ENCODE measurements at places on chromosomes 5 and 9.

- no peak for DNase-seq
Measured at GRCh38 chr5:156836846-156837245, 13.2 kb upstream of the PPP1R2B start.

DNA sequence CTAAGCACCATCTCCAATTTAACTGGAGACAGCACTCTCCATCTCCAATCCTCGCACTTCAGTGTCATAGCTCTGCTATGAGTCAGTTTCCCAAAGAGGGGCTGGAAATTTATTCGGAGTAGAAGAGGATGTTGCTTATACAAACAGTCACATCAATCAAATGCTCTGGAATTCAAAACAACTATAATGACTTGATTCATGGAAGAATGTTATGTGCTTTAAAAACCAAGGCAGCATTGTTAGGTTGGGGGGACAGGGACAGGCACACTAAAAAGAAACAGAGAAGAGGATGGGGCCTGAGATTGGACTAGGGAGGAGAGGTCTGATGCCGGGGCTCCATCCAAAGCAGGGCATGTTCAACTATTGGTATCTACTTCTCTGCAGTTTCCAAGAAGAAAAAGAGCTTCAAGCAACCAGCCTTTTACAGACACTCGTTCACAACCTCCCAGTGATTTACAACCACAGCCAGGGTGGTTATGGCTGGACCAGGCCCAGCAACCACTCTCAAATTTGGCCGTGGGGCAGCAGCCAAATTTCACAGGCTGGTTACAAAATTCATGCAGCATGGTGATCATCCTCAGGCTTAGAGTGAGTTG lies 117.5 kb upstream of the ZNF366 start:
- no peak for DNase-seq

DNA sequence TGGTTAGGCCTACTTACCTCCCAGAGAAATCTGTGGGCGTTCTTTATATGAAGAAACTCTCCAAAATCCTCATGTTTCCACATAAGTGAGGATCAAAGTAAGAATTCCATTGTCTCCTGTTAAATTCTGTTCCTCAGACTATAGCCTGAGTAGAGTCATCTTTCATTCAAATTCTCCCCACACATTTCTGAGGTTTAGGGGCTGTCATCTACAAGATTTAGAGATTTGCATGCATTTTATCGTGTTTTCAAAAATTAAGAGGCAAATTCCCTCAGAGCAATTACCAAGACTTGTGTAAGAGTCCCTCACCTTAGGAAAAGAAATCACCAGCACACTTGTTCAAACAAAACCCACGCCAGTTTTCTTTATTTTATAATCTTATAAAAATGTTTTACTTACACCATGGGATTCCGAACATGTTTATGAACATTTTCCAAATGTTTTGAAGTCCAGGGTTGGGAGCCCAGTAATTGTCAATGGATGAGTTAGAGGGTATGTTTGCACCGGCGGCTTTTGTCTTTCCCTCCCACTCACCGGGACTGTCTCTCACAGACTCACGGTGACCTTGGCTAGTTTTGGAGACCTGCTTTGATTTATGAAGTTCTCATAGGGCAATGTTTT lies 367.6 kb downstream of the ENC1 start:
- DNase-seq = no peak

DNA sequence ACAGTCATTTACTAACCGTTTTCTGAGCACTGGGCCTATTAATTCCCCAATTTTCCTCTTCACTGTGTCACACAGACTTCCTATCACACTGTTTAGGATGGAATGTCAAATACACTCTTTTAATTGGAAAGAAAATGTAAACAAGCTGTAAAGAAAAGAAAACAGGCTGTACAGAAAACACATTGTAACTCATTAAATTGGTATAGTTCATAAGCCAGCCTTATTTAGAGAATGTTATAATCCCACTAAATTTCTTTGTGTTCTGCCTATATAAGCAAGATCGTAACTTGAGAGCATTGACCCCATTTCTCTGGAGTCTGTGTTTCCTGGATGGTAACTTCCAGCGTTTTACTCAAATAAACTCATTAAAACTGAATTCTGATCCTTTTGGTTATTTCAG lies 46.5 kb downstream of the TARS1 start:
- DNase-seq = no peak

GRCh38 chr5:75351139-75351926 lies 14.3 kb downstream of the HMGCR start:
- no peak for DNase-seq

DNA sequence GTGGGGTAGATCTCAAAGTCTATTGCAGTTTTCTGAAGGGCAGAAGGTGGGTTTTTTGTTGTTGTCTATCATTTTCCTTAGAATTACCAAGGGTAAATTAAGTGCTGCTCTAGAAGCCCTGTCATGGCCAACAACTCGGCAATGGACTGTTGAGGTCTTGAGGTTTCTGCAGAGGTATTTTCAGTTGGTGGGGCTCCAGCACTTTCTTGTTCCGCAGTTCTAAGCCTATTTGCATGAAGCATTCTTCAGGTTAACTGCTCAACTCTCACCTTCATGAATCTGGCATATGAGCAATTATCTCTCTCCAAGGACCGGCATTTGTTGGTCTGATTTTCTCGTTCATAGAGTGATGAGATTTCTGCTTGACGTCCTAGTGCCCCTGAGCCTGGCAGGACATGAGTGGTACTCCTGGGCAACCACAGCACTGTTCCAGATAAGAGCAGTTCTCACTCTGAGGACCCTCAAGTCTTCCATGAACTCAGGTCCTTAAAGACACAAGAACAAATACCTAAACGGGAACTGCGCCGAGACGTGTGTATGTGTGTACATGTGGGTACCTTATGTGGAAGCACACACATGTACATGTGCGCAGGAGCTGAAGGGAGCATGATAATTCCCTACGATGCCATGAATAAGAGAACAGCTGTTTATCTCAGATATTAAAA lies 544.5 kb downstream of the CSNK1G3 start:
- DNase-seq = no peak

- DNase-seq = no peak
Measured at GRCh38 chr9:132743931-132744479, 73.7 kb downstream of the GTF3C4 start.

- DNase-seq = no peak
Measured at GRCh38 chr5:64666078-64666477, 24.2 kb upstream of the SHISAL2B start.

- no peak for DNase-seq
Measured at GRCh38 chr5:98700730-98701129, 72.7 kb upstream of the RGMB start.

DNA sequence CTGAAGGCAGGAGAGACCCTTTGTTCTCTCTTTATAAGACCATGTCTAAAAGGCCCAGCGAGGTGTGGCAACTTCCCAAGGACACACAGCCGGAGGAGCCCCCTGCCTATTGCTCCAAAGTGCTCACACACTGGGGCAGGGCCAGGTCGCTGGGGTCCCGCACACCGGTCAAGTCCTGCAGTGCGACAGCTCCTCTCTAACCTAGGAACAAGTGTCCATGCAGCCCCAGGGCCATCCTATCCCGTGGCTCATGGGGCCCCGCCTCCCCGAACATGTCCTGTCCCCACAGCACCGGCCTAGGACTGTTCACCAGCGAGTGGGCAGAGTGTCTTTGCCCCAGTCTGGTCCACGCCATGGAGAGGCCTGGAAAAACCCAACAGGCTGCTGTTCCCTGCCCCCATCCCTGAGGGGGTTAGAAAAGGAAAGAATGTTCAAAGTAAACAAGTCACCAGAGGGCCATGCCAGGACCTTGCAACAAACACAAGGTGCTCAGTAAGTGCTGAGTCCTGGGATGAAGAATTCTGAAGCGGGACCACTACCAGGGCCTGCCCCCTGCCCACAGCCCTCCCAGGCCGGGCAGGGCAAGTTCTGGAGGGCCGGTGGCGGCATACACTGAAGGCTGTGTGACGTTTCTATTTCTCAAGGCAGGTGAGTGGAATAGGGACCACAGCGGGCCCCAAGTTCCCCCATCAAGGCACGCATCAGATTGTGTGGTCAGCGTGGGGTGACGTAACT lies 938 bp downstream of the NINJ1 start:
- DNase-seq = no peak

DNA sequence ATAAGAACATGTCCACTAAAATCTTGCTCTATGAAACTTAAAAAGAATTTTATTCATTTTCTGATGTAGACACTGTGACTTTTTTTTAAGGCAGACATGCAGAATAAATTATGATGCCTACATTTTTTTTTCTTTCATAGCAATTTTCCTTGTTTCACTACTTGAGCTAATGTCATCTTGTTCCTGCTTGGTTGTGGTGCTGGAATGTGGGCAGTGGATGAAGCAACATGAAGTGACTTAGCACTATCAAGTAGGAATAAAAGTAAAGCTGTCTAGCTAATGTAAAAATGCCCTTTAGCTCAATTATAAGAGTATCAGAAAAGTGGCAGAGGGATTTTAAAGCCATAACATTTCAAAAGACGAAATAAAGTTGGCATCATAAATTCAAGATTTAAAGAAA lies 191.0 kb downstream of the ADAMTS6 start:
- DNase-seq = no peak

GRCh38 chr5:132408456-132408855 lies 38.9 kb downstream of the SLC22A5 start:
- no peak for DNase-seq

DNA sequence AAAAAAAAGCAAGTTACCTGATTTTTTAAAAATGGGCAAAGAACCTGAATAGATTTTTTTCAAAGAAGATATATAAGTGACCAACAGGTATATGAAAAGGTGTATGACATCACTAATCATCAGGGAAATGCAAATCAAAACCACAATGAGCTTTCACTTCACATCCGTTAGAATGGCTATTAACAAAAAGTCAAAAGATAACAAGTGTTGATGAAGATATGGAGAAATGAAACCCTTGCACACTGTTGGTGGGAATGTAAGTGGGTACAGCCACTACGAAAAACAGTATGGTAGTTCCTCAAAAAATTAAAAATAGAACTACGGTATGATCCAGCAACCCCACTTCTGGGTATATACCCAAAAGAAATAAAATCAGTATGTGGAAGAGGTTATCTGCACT lies 134.8 kb downstream of the UGCG start:
- no peak for DNase-seq

GRCh38 chr5:91706785-91707520 lies 323.8 kb upstream of the ARRDC3 start:
- DNase-seq = no peak

GRCh38 chr5:96329886-96330529 lies 103.0 kb downstream of the PCSK1 start:
- DNase-seq = no peak

DNA sequence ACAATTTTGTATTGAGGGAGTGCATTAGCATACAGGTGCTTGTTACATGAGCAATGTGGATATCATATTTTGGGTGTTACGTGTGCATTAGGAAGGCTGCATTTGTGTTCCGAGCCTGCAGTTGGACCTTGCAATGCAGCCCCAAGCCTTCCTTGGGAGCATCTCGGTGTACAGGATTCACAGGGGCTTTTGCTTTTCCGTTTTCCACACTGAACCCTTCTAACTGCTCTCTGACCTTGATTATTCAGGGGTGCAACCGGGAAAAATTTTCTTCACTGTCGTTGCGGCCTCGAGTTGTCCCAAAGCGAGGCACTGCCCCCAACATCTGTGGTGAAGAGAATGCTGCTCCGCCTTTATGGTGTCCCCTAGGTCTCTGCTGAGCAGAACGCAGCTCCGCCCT lies 80.1 kb upstream of the PLEKHG4B start:
- DNase-seq = no peak

- no peak for DNase-seq
Measured at GRCh38 chr9:123996731-123997421, 14.7 kb upstream of the LHX2 start.

GRCh38 chr5:159211729-159212174 lies 2.4 kb upstream of the RNF145 start:
- no peak for DNase-seq

DNA sequence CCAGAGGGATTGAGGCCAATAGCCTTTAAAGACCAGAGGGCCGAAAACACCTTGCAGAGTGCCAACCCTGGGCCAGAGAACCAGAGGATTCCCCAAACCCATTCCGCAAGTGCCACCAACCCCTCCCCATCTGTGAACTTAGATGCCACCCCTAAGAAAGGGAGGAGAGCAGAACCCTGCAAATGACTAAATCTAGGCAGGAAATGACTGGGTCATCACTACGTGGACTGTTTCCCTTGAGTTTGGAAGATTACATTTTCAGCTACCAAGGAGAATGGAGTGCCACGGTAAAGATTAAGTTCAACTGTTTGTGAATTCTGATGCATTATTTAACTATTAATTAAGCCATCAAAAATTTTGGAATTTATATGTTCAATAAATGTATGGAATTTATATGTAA lies 142.8 kb downstream of the ENC1 start:
- no peak for DNase-seq

- no peak for DNase-seq
Measured at GRCh38 chr9:125464591-125465385, 203.2 kb downstream of the GAPVD1 start.

DNA sequence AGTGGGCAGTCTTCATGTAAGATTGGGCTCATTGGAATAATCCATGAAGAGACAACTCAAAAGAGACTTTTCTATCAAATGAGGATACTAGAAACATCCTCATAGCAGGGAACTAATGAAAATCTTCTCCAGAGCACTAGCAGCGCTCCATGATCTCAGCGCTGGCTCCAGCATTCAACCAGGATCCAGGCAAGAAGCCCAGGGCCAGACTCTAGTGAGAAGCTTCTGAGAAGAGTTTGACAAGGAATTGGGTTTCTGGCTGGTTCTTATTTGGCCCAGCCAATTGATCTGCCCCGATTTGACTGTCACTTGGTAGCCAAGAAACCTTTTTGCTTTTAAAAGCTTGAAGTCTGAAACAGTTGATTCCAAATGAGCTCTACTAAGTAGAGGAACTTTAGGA lies 60.1 kb downstream of the AOPEP start:
- DNase-seq = no peak

GRCh38 chr5:177984584-177985206 lies 11.3 kb downstream of the PROP1 start:
- no peak for DNase-seq

GRCh38 chr5:128749136-128749898 lies 211.3 kb upstream of the FBN2 start:
- no peak for DNase-seq

DNA sequence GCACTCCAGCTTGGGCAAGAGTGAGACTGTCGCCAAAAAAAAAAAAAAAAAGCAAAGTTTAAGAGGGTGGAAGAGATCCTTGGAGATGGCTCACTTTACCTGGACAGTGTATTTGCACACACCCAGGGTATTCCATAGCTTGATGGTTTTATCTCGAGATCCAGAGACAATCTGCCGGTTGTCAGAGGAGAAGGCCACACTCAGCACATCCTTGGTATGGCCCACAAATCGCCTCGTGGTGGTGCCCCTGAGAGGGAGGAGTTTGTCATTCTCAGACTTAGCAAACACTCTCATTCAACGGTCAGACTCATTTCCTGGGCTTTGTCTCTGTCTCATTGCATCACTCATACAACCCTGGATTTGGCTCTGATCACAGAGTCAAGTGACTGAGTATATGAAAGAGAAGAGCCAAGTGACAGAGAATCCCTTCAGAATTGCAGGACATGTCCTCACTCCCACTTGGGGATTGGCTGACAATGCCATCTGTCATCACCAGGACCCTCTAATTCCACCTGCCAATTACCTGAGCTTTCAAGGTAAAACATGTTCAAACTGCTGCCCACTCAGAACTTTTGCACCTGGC lies 2.2 kb downstream of the RACK1 start:
- DNase-seq = no peak

Data from activated naive CD4-positive, alpha-beta T cell (primary cell).